Neural crest cell (in vitro differentiated cells): ENCODE measurements at places on chromosomes 11 and 22. TPM values are rescaled to one million over a fixed set of nuclear protein-coding genes. Genes with fewer than 3 reads are reported as not detected.

MAPK1 gene
- total RNA-seq = 118 and 123 TPM in 2 replicates

YPEL1 gene
- total RNA-seq = 19.5 and 20.9 TPM in 2 replicates

PRR33 gene
- not detected in 2 replicates for total RNA-seq

CD3D gene
- total RNA-seq = not detected in 2 replicates

NELL1 gene
- total RNA-seq = 0.51 and 1.2 TPM in 2 replicates
